ENCODE measurements at places on chromosomes 3 and 15.

GRCh38 chr3:186046838-186047237, 62.1 kb downstream of the ETV5 start:
- no peak for DNase-seq

GRCh38 chr3:51716805-51717204, 9.9 kb downstream of the GRM2 start:
- no peak for DNase-seq

DNA sequence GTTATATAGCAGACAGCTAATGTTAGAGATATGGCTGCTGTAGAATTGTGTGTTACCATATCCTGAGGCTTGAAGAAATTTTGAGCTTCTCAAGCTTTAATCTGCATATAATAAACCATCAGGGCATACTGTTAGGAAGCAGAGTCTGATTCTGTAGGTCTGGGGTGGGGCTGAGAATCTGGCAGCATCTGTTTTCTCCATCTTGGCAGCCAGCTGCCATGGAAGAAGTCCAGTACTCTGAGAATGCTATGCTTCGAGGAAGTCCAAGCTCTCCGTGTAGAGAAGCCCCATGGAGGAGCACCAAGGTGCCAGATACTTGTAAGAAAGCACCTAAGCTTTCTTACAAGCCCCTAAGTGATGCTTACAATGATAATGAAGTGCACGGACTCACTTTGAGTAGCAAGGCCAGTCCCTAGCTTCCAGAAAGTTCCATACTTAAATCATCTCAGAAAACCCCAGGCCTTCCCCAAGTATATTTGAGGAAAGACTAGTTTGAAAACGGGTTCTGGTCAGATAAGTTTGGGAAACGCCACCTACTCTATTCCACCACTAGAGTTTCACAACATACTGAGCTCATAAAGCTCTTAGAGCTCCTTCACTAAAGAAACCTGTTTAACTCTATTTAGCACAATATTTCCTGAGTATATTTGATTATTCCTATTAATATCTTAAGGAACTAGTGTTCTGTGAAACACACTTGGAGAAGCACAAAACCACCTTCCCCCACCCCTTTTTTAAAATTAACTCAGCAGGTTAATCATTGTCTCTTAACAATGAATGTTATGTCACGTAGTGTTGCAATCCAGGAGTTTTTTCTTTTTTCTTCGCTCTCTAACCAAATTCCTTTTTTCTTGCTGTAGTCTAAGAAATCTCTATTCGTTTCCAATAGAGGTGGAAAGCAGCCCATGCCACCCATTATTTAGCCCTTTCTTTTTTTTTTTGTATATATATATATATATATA, 59.9 kb upstream of the RASGRP1 start:
- no peak for DNase-seq

- no peak for DNase-seq
Observed at GRCh38 chr3:72494626-72495025, 353.6 kb downstream of the SHQ1 start.

GRCh38 chr3:182909318-182910040, 70.9 kb downstream of the DCUN1D1 start:
- no peak for DNase-seq

DNA sequence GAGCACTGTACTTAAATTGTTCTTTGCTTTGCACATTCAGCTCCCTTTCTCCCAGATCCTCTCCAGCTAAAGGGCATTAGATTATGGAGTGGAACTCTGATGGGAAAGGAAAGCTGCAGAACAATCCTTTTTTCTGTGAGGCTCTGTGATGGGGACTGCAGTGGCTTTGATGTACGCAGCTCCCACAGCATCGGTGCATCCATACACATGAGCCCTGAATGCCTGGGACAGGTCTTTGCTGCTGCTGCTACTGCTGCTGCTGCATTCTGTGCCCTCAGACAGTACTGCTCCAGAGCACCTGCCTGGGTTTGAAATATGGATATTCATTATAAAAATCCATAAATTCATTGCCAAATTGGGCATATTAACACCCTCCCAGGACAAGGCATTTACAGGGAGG, 164.4 kb downstream of the WDR76 start:
- DNase-seq = no peak

DNA sequence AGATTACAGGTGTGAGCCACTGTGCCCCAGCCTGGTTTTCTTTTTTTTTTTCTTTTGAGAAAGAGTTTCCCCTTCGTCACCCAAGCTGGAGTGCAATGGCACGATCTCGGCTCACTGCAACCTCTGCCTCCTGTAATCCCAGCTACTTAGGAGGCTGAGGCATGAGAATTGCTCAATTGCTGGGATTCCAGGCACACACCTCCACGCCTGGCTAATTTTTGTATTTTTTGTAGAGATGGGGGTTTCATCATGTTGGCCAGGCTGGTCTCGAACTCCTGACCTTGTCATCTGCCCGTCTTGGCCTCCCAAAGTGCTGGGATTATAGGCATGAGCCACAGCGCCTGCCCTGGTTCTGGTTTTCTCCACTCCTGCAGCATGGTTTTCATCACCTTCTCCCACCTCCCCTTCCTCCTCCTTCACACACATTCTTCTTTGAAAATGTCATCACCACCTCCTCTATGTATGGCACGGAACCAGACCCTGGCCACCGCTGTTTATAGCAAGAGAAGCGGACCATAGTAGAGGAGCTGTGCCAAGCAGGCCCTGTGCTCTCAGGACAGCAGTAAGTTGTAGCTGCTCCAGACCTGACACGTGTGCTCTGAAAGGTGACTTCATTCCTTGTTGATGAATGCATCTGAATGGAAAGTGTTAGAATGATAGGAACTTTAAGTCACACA, 14.6 kb upstream of the AHSG start:
- no peak for DNase-seq

- DNase-seq = no peak
Observed at GRCh38 chr3:118533676-118534075, 501.0 kb downstream of the IGSF11 start.

DNA sequence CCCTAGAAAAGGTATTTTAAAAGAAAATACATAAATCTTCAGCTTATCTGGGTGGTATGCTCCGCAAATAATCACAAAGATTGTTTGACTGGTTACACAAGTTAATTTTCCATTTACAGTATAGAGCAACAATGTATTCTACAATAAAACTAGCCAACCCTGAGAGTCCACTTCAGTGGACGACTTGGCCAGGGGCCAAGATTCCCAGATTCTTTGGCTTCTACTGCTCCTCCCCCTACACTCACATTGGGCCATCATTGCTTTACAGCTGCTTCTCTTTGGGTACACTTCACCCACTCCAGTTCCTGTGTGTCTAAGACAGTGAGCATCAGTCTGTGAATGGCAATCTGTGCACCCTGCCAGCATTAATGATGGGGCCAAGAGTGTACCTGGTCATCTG, 17.2 kb upstream of the PRICKLE2 start:
- no peak for DNase-seq

- DNase-seq = no peak
Observed at GRCh38 chr15:27250223-27250622, 279.2 kb downstream of the GABRG3 start.

- DNase-seq = no peak
Observed at GRCh38 chr3:129312021-129312639, 33.5 kb downstream of the HMCES start.

GRCh38 chr15:56783156-56783856, 50.0 kb upstream of the ZNF280D start:
- no peak for DNase-seq

DNA sequence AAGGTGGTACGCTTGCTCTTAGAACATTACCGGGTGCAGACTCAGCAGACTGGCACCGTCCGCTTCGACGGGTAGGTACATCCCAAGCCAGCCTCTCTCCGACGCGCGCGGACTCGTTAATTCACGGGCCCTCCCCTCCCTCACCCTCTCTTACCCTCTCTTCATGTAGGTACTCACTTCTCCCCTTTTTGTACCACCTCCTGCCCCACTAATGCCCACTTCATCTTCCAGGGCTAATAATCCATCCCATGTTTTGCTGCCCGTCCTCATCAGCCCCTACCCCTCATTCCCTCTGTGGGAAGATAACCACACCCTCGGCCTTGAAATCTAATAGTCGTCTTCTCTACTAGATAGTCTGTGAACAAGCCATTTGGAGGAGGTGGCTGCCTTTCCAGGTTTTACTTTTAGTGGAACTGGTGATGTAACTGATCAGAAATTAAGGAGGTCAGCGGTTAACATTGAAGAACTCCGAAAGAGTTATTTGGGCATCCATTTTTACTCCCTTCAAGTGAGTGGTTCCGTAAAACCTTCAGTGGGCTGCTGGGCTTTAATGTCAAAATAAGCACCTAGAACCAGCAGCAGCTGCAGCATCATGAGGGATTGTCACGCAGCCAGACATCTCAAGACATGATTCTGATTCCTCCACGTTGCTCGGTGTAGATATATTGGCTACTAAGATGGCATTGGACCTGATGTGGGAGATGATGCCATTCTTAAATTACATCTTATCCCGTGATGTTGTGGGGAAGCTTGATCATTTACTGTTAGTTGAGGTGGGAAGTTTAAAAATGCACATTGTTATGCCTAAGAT, 1.3 kb downstream of the FEM1B start:
- DNase-seq = no peak

DNA sequence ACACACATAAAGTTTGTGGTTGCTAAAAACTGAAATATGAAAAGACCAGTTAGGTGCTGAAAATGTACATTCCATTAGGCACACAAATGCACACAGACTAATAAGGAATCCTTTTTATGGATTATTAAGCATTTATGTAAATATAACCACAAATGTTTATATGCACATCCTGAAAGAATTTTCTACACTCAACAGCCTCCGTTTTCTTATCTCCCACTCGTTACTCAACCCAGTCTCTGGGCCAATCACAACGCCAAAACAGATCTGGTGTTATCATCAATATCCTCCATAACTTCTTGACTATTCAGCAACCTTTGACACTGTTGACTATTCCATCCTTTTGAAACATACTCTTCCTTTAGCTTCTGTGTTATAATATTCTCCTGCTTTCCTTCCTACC, 136.4 kb downstream of the ATP8B4 start:
- DNase-seq = no peak

- DNase-seq = no peak
Observed at GRCh38 chr3:148709560-148710253, 12.0 kb downstream of the AGTR1 start.

- no peak for DNase-seq
Observed at GRCh38 chr3:122100083-122100482, 44.9 kb downstream of the CD86 start.

GRCh38 chr3:40310705-40311104, 1.2 kb downstream of the EIF1B start:
- DNase-seq = no peak

DNA sequence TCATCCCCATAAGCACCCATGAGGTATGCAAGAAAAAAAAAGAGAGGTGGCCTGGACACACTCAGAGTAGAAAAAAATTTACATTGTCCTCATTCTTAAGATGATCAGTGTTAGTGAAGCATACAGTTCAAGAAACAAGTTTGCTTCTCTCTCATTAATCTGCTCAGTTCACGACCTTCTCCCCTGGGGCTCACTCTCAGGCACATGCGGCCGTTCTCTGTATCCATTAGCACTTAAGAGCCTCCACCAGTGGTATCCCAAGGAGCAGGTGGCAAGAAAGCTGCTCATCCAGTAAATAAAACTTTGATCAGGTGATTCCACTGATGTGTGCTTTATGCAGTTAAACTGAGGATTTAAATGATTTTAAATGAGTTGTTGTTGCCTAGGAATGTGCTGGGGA, 57.4 kb downstream of the ARHGAP31 start:
- DNase-seq = no peak

- DNase-seq = no peak
Observed at GRCh38 chr3:13147344-13147743, 74.1 kb upstream of the IQSEC1 start.

DNA sequence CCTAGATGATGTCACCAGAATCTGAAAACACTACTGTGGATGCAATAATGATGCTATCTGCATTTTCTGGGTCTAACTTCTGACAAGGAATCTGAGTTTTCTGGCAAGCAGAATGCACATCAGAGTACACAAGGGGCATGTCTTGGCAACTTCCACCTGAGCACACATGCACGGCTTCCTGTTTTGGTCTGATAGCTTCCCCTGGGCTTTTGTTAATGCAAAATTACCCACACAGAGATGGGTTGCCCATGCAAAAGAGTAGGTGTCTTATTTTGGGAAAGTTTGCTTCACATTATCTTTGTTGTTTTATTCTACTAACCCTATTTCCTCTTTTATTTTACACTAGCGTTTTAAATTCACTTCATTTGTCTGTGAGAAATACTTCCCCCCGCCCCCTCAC, 74.2 kb upstream of the SATB1 start:
- DNase-seq = no peak

DNA sequence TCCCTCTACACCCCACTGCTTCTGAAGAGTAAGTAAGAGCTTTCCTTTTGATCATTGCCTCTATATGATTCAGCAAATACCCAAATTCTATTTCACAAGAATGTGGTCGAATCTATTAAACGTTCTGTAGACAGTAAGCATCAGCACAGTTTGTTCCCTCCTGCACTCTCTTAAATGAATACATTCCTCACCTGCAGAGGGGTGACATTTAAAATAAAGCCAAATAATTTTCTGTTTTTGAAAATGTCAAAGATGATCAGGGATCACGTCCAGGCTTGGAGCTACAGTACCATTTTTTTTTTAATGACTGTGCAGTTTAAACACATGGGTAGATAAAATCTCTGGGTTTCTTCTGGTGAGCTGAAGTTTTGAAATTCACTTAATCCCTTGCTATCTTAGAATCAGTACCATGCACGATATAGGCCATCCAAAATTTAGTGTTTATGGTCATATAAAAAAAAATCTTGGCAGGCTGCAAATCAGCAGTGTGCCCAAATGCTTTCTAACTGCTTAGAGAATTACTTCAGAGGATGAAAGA, 12.8 kb downstream of the PYDC2 start:
- DNase-seq = no peak

DNA sequence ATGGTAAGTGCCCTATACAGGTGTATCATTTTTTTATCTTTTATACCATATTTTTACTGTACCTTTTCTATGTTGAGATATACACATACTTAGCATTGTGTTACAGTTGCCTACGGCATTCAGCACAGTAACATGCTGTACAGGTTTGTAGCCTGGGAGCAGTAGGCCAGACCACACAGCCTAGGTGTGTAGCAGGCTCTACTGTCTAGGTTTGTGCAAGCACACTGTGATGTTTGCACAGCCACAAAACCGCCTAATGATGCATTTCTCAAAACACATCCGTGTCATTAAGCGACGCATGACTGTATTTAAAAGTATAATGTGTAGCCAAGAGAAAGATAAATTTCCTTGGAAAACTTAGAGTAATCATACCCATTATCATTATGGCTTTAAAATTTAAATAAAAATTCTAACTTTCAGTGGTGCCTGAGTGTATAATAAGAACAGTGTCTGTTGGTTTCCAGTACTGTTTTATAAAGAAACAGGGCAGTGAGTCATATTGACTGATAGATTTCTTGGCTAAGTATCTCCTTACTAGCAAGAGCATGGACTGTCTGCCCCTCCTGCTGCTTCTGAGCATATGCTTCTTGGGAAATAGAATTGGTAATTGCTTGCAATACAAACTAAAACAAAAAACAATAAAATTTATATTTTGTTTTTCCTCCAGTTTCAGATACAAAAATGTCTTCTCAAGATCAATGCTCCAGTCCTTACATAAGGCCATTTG, 18.3 kb downstream of the CALML4 start:
- DNase-seq = no peak

- DNase-seq = no peak
Observed at GRCh38 chr15:72936237-72936636, 116.0 kb upstream of the NEO1 start.

- no peak for DNase-seq
Observed at GRCh38 chr15:92643849-92644815, 11.4 kb downstream of the FAM174B start.

GRCh38 chr15:88799341-88799740, 3.9 kb upstream of the ACAN start:
- no peak for DNase-seq

- DNase-seq = no peak
Observed at GRCh38 chr3:183275418-183275817, 22.4 kb downstream of the B3GNT5 start.

GRCh38 chr3:84318273-84318809, 640.4 kb upstream of the CADM2 start:
- DNase-seq = no peak

Measured in stimulated activated CD8-positive, alpha-beta memory T cell treated with anti-CD3 and anti-CD28 coated beads, Interleukin-7, amount 100 ng/mL, for 1 hour (primary cell).